ENCODE measurements at places on chromosomes 6 and 20.

GRCh38 chr20:19626896-19627295 is 131.2 kb upstream of the RIN2 start:
- no peak for DNase-seq

DNA sequence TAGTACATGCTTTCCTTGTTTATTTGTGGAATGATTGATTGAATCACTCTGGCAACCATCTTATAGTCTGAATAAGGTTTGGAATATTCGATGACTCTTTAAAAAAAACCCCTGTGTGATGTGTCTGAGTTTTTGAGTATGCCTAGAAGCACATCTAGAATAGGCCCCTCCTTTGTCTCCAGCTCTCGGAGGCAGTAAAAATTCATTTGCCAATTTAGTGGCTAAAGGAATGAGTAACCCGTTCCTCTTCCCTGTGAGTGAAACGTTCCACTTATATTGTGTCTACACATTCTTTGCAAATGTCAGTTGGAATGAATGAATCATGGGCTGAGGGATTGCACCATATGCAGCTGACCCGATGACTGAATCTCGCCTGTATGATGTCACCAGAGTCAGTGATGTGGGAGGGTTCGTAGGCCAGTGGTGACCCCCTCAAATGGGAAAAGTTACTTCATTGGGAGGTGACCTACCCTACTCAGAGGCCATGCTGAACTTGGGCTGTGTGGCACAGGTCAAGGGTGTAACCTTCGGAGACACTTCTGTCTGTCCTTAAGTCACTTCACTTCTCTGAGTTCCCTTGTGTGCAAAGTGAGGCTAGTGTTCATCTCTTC is 21.6 kb downstream of the MOCS3 start:
- no peak for DNase-seq

GRCh38 chr6:161400671-161401070 is 126.8 kb upstream of the AGPAT4 start:
- DNase-seq, result no peak

DNA sequence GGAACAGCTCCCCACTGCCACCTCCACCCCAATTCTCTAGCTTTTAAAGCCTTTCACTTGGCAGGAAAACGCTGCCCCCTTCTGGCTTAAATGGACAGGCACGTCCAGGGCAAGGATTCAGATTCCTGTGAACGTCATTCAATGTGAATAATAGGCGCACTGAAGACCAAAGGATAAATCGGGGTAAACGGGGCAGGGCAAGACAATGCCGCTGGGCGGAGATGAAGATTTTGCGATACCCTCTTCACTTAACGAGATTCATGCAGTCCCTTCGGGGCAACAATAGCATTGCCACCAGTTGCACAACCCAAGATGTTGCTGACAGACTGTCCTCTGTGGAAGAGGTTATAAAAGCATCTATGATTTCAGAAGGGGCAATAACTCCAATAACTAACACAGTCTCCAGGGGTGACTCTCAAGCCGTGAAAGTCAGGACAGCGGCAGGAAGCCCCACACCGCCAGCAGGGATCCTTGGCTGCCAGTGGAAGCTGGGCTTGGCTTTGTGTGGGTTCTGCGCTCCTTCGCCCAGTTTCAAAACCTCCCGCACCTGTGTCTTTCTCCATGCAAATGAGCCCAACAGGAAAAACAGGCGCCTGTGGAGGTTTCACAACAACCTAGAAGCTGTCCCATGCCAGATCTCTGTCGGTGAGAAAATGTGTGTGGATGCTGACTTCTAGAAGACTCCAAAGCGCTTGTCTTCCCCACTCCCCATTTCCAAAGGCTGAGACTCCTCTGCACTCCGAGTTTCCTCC is 291.8 kb downstream of the BMP7 start:
- DNase-seq, result no peak

- DNase-seq, result no peak
Observed at GRCh38 chr6:146289816-146290588, 253.6 kb upstream of the RAB32 start.

DNA sequence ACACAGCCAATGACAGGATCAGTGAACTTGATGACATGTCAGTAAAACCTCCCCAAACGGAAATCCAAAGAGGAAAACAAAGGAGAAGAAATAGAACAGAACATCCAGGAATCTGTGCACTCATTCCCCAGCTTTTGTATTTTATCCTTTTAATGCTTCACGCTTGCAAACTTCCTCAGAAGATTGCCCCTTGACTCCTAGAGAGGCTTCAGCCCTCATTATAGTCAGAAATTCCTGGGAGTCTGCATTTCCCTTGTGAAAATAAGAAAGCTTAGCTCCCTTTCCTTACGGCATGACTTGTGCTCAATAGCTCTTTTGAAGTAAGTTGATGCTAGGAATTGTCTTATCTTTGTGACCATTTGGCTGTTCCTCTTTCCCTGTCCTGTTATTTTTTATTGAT is 313.6 kb upstream of the OPRM1 start:
- no peak for DNase-seq

DNA sequence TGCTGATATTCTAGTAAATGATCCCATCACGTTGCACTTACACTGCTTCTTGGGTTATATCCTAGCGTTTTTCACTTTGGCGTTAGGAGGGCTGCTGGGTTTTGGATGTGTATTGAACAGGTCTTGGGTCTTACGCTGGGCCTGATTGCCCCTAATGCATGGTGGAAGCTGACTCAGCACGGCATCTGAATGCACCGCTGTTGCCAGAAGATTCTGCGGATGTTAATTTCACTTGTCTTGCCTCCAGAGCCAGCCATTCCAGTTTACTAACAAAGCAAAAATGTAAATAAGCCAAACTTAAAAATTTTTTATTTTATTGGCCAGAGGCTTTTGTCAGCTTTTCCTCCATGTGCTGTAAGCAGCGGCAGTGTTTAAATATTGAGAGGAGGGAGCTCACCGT is 233.5 kb downstream of the TMEM242 start:
- no peak for DNase-seq

DNA sequence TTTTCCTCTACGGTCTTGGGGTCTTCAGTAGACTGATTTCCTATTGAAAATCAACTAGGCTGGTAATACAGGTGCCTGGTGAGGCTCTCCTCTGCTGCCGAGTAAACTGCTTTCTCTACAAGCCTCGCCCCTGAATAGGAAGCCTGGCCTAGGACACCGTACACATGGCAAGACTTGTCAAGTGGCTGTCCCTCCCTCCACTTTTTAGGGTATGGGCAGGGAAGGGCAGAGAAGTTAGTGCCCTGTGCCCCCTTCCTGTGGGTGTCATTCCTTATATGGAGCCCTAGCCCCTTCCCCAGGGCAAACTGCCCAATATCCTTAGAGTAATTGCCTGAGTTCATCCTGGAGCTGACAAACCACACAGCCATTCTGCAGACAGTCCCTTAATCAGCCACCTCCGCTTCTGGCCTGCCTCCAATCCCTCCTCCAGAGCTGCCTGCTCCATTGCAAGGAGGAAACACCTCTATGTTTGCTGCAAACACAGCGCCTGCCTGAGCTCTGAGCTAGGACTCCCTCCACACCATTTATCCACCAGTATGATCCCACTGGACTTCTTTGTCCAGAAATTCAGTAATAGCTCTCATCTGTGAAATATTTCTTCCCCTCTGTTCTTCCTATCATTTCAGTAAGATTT is 93.1 kb downstream of the CHD6 start:
- no peak for DNase-seq

DNA sequence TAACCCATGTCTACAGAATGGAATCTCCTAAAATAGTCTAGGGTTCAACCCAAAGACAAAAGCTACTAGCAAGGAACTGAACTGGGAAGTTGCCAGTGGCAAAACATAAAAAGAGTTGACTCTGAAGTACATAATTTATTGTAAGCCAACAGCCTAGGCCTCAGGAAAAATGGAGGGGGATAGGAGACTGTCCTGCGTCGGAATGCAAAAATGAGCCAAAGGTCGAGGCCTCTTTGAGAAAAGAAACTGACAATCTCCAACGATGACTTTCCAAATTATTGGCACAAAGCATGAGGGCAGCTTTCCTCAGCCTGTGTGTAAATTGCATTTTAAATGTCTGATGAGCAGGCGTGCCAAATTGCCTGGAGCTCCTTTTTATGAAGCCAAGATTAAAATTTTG is 2.1 kb downstream of the COL12A1 start:
- no peak for DNase-seq
